ENCODE measurements at places on chromosomes 7 and 10. TPM values are rescaled to one million over a fixed set of nuclear protein-coding genes. Genes with fewer than 3 reads are reported as not detected.

DNA sequence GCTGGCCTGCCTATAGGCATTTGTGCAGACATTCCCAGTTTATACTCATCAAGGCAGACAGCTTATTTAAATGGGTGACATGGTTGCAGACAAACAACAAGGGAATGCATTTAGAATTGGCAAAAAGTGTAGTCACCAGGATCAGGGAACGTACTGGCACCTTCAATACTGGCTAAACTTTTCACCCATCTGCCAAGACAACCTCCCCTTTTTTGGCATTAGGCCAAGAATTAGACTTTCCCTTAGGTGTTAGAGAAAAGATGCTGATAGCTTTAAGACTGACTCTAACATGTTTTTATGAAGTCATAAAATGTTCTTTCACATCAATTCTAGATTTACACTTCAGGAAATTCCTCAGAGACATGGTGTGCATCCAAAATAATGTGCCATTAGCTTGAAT lies 365.9 kb downstream of the PHTF2 start:
- ATAC-seq: no peak

DNA sequence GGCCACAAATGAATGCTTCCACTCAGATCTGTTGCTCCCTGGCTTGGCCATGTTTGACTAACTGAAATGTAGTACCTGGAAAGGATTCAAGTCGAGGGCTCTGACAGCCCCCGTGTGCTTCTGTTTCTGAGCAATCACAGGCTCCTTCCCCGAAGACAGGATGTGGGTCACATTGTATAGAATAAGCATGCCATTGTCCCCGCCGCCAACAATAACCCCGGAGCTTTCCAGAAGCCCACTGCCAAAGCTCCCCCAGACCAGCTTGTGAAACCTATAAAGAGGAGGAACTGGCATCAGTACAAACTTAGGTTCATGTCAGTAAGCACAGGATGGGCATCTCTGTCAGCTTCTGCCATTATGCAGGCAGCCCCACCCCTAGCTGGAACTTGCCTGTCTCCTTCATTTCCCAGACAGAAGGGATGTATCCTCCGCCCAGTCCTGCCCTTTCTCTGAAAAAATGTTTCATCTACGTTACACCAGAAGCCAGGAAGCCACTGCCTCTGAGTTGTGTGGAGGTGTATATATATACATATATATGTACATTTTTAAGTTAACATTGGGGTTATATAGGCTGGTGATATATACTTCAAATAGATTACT lies 10.3 kb downstream of the SEC31B start:
- no peak for ATAC-seq

The BRI3 gene
- 44.7 TPM for total RNA-seq

GRCh38 chr10:73810358-73810734 lies 1.1 kb downstream of the NDST2 start:
- ATAC-seq: no peak

DNA sequence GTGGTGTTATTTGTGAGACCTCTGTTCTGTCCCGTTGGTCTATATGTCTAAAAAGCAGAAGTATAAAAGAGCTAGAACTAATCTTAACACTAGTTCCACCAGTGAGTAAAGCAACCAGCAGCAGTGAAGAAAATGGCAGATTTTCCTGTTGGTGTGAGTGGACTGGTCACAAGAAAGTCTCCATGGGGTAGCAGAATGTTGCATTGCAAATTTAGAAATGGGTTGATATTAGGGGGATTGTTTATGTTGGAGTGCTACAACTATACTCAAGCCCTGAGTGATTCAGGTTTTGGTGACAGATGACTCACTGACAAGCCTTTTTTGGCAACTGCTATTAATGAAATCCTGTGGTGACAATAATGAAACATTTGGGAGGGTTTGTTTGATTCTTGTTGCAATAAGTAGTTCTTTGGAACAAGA lies 5.6 kb downstream of the AVL9 start:
- no peak for ATAC-seq

Measured in gastroesophageal sphincter (tissue), 4 donors.